Stimulated activated memory B cell treated with anti-CD40 and anti-IgM and Interleukin-4, amounts not matched to agents 10 μg/mL and 1 μg/mL and 100 μg/mL, for 72 hours (primary cell): ENCODE measurements at places on chromosomes 16 and 17.

DNA sequence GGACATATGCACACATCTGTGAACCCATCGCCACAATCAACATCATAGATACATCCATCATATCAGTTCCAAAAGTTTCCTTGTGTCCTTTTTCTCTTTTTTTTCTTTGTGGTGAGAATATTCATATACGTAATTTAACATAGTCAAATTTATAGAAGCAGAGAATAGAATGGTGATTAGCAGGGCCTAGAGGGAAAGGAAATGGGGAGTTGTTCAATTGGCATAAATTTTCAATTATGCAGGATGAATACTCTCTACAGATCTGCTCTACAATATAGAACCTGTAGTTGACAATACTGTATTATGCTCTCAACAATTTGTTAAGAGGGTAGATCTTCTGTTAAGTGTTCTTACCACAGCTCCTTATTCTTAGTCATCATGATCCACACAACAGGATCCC, 413.2 kb downstream of the SHISA9 start:
- H3K27me3 ChIP-seq: no peaks in the 10 kb centered on the region
- H3K4me3 ChIP-seq: no peak overlapping the region
- H3K36me3 ChIP-seq: no peaks in the 10 kb centered on the region
- no peak for ATAC-seq

DNA sequence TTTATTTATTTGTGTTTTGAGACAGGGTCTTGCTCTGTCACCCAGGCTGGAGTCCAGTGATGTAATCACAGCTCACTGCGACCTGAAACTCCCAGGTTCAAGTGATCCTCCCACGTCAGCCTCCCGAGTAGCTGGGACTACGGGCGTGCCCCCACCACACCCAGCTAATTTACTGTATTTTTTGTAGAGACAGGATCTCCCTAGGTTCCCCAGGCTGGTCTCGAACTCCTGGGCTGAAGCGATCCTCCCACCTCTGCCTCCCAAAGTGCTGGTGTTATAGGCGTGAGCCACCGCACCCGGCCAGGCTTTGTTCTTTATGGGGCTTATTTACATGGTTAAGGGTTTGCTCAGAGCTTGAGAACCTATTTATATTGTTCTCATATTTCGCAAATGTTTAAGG, 5.8 kb upstream of the MEIOB start:
- H3K36me3 ChIP-seq: no peaks in the 10 kb centered on the region
- H3K4me3 ChIP-seq: no peak overlapping the region
- H3K27ac ChIP-seq: no peak overlapping the region
- peaks cover 39% of the 10 kb centered on the region for H3K27me3 ChIP-seq

DNA sequence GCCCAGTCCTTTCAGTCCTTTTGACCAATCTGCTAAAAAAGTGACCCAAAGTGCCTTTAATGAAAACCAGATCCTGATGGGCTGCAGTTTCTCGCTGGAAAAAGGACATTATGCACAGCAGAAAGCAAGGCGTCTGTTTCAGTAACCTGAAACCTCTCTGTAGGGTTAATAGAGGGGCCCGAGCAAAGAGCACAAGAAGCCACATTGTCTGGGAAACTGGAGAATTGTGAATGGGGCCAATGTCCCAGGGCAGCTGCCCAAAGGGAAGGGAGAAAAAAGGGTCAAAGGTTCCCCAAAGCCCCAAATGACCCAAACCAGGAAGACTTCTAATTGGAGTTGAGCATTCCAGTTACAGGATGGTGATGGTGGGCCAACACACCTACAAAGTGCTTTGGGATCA, 3.0 kb downstream of the OTOA start:
- H3K27me3 ChIP-seq: peaks cover 11% of the 10 kb centered on the region
- peaks cover 19% of the 10 kb centered on the region for H3K4me1 ChIP-seq
- no peak overlapping the region for H3K4me3 ChIP-seq
- no peak overlapping the region for H3K27ac ChIP-seq
- no peaks in the 10 kb centered on the region for H3K36me3 ChIP-seq
- no peak for ATAC-seq

- ATAC-seq: peak; percentile 44
- peaks cover 12% of the 10 kb centered on the region for H3K4me1 ChIP-seq
- no peak overlapping the region for H3K4me3 ChIP-seq
- H3K27ac ChIP-seq: no peak overlapping the region
These were observed 34.5 kb upstream of the TMC5 start for GRCh38 chr16:19382887-19383816.

DNA sequence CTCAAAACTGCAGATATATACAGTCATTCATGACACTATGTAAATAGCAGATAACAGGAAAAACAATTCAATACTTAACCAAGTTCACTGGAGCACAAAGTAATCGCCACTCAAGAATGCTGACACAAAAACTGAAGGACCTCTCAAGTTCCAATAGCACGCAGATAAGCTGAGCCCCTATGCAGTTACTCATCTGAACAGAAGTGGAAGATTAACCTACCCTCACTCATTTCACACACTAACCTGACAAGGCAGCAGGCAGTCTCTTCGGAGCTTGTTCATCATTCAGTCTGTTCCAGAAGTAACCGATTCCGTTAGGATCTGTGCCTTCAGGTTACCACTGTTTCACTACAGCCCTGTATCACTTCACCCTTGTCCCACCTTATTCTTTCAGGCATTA, 6.0 kb downstream of the HELZ start:
- H3K4me3 ChIP-seq: no peak overlapping the region
- peaks cover 46% of the 10 kb centered on the region for H3K36me3 ChIP-seq
- no peak for ATAC-seq
- peaks cover 35% of the 10 kb centered on the region for H3K4me1 ChIP-seq

- no peaks in the 10 kb centered on the region for H3K27me3 ChIP-seq
- H3K4me1 ChIP-seq: peaks cover 7% of the 10 kb centered on the region
- no peak overlapping the region for H3K4me3 ChIP-seq
- no peak for ATAC-seq
- peak overlapping the region; percentile 63 for H3K27ac ChIP-seq
These were observed 24.6 kb downstream of the CTU2 start for GRCh38 chr16:88730632-88731607.
